ENCODE measurements at places on chromosomes 16 and 17. TPM values are rescaled to one million over a fixed set of nuclear protein-coding genes. Genes with fewer than 3 reads are reported as not detected.
A peak's percentile ranks its signal among the peaks of the same experiment; 100 is the strongest.

GRCh38 chr17:29176558-29177351 is 3.4 kb downstream of the MYO18A start:
- no peak for DNase-seq

- DNase-seq = peak; percentile 58
These were observed 1.0 kb downstream of the SRCIN1 start for GRCh38 chr17:38604479-38605403.

DNA sequence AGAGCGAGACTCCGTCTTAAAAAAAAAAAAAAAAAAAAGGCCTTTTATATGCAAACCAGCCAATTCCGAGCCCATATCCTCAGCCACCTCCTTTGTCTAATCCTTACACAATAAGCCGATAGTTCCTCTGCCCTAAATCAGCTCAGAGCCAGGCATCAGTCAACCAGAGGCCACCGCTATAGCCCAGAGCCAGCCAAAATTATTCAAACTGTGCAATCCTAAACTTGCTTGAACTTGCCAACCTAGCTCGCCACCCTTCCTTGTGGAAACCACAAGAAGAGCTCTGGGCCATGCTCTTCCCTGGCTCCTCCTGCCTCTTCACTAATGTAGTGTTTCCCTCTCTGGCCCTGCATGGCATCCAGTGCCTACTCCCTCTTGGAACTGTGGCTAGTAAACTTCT is 17.7 kb downstream of the ITGAL start:
- no peak for DNase-seq

ABHD15 gene
- total RNA-seq = 0.78 TPM

EPOP gene
- total RNA-seq = 1.6 TPM
